ENCODE measurements at places on chromosomes 2 and 18.

GRCh38 chr2:218081695-218082094 lies 12.6 kb downstream of the RUFY4 start:
- no peak for DNase-seq

GRCh38 chr2:101644842-101645383 lies 52.6 kb upstream of the MAP4K4 start:
- no peak for DNase-seq

GRCh38 chr2:214960677-214961076 lies 151.2 kb upstream of the BARD1 start:
- DNase-seq: no peak

GRCh38 chr2:210839450-210839849 lies 283.1 kb downstream of the CPS1 start:
- DNase-seq: no peak
